ENCODE measurements at places on chromosomes 12 and 14. TPM values are rescaled to one million over a fixed set of nuclear protein-coding genes. Genes with fewer than 3 reads are reported as not detected.
A peak's percentile ranks its signal among the peaks of the same experiment; 100 is the strongest.

DNA sequence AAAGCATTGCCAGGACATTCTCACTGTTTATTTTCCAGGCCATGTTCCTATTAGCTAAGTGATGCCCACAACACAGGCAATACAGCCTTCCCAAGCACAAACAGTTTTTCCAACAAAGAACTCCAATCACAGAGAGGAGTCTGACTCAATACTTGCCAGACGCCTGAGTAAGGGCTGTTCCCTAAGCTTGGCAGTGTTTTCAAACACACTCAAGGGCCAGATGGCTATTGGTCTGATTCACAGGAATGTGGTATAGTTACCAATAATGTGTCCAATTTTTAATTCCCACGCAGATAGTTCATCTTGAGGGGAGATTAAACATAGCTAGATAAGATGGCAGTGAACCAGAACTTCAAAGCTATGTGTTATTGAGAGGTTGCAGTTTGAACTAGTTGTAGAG is 381.0 kb downstream of the SNAPC1 start:
- no peak for DNase-seq

- no peak for DNase-seq
Measured at GRCh38 chr14:22143363-22143762, 445.7 kb downstream of the DAD1 start.

GRCh38 chr12:22569253-22569652 is 24.9 kb upstream of the C2CD5 start:
- DNase-seq, result no peak

GRCh38 chr12:40107098-40107802 is 1.4 kb upstream of the SLC2A13 start:
- peak; percentile 70 for DNase-seq

DNA sequence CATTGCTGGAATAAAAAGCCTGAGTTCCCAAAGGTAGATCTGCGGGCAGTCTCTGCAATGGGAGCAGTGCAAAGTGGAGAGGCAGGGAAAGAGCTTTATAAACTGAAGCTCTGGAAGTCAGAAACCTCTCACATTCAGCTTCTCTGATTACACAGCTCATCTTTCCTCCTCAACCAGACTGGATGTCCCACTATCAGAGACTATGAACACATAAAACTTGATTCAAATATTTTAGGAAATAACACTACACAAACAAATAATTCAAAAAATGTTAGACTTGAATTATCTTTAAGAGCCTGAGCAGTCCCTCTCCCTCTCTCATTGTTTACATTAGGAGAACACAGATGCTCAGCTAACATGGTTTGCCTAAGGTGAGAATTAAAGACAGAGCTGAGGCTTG is 72.9 kb downstream of the DENND5B start:
- no peak for DNase-seq

GRCh38 chr14:98623788-98624415 is 648.1 kb downstream of the BCL11B start:
- DNase-seq, result no peak

RHOJ gene
- 16.2 TPM for total RNA-seq
